A375 (cell line): ENCODE measurements at places on chromosomes 2 and 18. TPM values are rescaled to one million over a fixed set of nuclear protein-coding genes. Genes with fewer than 3 reads are reported as not detected.

The SSB gene
- total RNA-seq = 49.8 and 70.6 TPM in 2 replicates

The EVA1A gene
- total RNA-seq = 35.2 and 37.8 TPM in 2 replicates

The FTCDNL1 gene
- 1.8 and 4.6 TPM in 2 replicates for total RNA-seq

The KIF3C gene
- 16.6 and 21.8 TPM in 2 replicates for total RNA-seq

The AOX1 gene
- total RNA-seq = 2.6 and 3.1 TPM in 2 replicates

The SOCS6 gene
- total RNA-seq = 18.0 and 18.4 TPM in 2 replicates

The FOXD4L1 gene
- 0.08 and 0.19 TPM in 2 replicates for total RNA-seq

The STPG4 gene
- 0.15 and 0.45 TPM in 2 replicates for total RNA-seq

The NAB1 gene
- 23.7 and 32.1 TPM in 2 replicates for total RNA-seq

The ELOA2 gene
- total RNA-seq = not detected in 2 replicates

The AFF3 gene
- 2.0 and 2.5 TPM in 2 replicates for total RNA-seq

The RRM2 gene
- total RNA-seq = 144 and 217 TPM in 2 replicates

The C18orf63 gene
- total RNA-seq = not detected in 2 replicates

The INHBB gene
- total RNA-seq = 0.19 and 0.23 TPM in 2 replicates

The LYPD6B gene
- 1.2 TPM in 1 of 2 replicates, not detected in the other for total RNA-seq

The CPO gene
- total RNA-seq = not detected in 2 replicates

The KCMF1 gene
- total RNA-seq = 36.6 and 51.5 TPM in 2 replicates
